ENCODE measurements at places on chromosomes 13 and 19.

- DNase-seq: no peak
Measured at GRCh38 chr13:113422807-113423519, 30.3 kb downstream of the ADPRHL1 start.

DNA sequence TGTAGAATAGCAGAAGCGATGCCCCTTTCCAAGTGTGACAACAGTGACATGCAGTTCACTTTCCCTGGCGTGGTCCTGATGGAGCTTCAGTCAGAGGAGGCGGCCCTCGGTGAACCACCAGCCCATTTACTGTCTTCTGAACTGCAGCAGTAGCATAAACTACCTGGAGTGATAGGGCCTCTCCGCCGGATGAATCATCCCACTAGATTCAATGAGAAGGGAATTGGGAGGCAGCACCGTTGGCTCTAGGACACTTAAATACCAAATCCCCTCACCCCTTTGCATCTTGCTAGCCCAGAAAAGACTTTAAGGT is 112.8 kb upstream of the GPR12 start:
- DNase-seq: no peak

- no peak for DNase-seq
Measured at GRCh38 chr13:111470933-111471332, 150.5 kb downstream of the TEX29 start.

DNA sequence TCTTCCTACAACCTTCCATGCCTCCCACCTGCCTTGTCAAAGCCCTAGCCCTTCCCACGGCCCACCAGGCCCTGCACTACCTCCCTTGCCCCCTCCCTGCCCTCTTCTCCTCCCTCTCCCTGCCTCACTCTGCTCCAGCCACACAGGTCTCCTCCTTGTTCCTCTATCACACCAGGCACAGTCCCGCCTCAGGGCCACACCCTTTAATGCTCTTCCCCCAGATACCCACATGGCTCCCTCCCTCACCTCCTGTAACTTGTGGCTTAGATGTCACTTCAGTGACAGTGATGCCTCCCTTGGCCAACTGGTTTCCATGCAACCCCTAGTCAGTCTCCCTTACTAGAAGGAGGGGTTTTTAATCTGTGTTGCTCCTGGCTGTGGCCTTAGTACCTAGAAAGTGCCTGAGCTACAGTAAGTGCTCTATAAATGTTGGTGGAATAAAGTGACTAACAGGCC is 1.3 kb downstream of the SIRT6 start:
- no peak for DNase-seq

GRCh38 chr13:39110518-39111097 is 72.4 kb downstream of the NHLRC3 start:
- no peak for DNase-seq

DNA sequence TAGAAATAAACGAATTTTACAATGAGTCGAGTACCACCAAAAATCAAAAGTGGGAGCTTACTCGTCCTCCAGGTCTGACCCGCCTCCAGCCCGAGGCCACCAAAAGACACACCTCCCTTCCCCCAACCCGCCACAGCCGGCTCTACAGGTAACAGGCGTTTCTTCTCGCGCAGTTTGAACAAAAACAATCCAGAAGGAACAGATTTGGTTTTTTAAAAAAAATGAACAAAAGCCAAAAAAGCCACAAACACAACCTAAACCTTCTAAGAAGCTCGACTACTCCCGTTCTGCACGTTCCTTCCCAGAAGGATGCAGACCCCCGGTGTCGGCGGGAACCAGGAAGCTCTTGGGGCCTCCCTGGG is 671 bp downstream of the ZDHHC20 start:
- peak; percentile 50 for DNase-seq

- no peak for DNase-seq
Measured at GRCh38 chr13:51912511-51913225, 50.9 kb downstream of the CCDC70 start.

- no peak for DNase-seq
Measured at GRCh38 chr13:43990829-43991228, 111.1 kb downstream of the LACC1 start.

DNA sequence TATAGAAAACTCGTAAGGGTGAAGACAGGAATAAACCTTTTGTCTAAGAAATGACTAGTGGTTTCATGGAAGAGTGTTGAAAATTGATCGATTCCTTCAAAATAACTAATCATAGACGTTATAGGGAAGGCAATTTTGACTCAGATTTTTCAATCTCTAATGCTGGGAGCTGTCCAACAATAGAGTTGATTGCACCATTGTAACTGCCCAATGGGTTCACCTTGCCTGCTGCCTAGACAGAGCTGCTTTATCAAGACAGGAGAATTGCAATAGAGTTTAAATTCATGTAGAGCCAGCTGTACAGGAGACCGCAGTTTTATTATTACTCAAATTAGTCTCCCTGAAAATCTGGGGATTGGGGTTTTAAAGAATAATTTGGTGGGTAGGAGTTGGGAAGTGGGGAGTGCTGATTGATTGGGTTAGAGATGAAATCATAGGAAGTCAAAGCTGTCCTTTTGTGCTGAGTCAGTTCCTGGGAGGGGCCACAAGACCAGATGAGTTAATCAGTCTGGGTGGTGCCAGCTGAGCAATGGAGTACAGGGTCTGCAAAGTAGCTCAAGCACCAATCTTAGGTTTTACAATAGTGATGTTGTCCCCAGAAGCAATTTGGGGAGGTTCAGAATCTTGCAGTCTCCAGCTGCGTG is 16.8 kb upstream of the ADGRE2 start:
- DNase-seq: peak; percentile 1

- DNase-seq: no peak
Measured at GRCh38 chr13:32214071-32214470, 101.1 kb downstream of the ZAR1L start.

DNA sequence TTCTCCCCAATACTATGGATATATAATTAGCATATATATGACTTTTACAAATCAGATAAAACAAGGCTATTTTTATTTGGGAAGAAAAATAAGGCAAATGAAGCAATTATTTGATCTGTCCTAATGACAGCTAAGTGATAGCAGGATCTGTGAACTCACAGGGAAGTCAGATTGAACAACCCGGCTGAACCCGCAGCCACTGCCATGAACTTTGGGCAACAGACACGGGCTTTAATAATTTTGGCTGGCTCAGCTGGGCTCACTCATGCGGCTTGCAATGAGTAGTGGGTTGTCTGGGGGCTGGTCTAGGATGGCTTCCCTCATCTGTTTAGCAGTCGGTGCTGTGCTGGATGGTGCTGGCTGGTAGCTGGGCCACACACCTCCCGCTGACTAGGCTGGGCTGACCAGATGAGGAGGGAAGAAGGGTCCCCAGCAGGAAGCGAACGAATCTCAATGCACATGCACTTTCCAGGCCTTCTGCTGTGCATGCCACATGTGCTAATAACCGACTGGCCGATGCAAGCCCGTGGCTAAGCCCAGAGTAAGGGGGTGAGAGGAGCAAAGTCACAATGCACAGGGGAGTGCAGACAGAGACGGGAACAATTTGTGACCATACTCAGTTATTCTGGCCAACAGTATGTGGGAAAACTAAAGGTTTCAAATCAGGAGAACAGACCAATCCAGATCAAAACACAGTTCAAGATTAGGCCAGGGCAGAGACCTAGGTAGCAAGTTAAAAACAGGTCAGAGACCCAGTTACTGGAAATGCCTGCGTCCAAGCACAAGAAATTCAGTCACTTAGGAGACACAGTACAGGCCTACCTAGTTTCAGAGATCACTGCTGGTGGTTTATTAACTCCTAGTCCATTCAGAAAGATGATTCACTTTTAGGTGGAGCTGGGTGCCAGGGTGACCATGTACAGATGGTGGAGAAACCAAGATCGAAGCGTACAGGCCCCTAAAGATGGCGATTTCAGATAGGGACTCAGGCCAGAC is 22.3 kb downstream of the CRYL1 start:
- DNase-seq: no peak

DNA sequence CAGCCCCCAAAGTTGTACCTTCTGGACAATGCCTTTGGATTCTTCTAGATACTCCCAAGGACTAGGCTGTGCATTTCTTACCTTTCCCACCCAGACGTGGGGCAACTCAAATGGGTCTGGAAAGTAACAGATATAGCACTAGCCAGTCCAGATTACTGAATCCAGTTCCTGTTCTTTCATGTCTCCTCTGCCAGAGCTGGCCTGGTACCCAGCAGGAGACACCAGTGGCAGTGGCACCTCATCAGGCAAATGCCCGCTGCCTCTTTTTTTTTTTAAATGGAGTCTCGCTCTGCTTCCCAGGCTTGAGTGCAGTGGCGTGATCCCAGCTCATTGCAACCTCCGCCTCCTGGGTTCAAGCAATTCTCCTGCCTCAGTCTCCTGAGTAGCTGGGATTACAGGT is 43.2 kb downstream of the N4BP2L2 start:
- no peak for DNase-seq

DNA sequence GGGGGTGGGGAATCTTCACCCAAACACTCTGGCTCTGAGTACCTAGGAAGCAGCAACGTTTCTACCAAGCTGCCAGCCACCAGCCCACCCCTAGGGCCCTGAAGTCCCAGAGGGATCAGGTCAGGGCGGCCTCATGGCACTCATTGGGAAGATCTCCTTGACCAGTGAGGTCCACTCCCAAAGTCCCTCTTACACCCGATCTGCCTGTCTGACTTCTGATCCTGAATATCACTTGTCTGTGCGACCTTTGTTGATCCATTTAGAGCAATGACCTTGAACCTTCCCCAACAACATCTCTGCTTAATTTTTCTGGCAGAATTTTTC is 2.1 kb upstream of the GNA15 start:
- DNase-seq: no peak

- DNase-seq: no peak
Measured at GRCh38 chr13:26423629-26424028, 133.9 kb upstream of the WASF3 start.

DNA sequence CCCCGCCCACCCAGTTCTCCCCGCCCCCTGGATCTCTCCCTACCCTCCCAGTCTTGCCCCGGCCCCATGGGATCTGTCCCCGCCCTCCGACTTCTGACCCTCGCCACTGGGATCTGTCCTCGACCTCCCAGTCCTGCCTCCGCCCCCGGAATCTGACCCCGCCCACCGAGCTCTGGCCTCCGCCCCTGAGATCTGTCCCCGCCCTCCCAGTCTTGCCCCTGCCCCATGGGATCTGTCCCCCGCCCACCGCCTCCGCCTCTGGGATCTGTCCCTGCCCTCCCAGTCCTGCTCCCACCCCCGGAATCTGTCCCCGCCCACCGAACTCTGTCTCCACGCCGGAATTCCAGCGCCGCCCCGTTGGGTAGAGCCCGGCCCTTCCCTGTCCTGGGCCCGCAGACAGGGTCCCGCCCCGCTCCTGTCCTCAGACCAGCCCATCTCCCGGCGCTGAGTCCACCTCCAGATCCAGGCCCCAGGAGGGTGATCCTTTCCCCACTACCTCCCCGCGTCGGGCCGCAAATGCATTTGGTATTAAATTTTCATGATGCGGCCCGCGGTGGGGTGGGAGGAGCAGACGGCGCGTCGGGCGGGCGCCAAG is 1.5 kb upstream of the SLC17A7 start:
- DNase-seq: peak; percentile 77

- DNase-seq: no peak
Measured at GRCh38 chr13:50425772-50426171, 410.5 kb downstream of the KCNRG start.

- DNase-seq: peak; percentile 45
Measured at GRCh38 chr13:77465603-77466195, 69.8 kb upstream of the SCEL start.

- no peak for DNase-seq
Measured at GRCh38 chr19:33499248-33499647, 22.3 kb downstream of the PEPD start.

GRCh38 chr13:51453959-51454703 is 1.3 kb upstream of the INTS6 start:
- DNase-seq: peak; percentile 22

DNA sequence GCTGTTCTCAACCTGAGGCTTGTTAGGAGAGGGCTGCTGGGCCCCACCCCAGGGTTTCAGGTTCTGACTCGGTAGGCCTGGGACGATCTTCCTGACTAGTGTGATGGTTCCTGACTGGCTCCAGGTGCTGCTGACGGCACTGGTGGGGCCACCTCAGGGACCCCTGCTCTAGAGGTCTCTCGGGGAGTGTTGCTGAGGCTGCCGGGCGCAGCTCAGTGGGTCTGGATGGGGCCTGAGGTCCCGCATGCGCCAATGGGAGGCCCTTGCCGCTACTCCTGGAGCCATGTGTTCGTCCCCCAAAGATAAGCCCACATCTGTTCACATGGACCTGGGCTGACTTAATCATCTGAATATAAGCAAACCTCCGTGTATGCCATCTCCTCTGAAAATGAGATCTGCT is 133.0 kb downstream of the ATP11A start:
- no peak for DNase-seq

- no peak for DNase-seq
Measured at GRCh38 chr13:84962141-84962750, 837.0 kb downstream of the SLITRK6 start.

GRCh38 chr19:35807633-35808032 is 5.0 kb downstream of the PRODH2 start:
- DNase-seq: no peak

DNA sequence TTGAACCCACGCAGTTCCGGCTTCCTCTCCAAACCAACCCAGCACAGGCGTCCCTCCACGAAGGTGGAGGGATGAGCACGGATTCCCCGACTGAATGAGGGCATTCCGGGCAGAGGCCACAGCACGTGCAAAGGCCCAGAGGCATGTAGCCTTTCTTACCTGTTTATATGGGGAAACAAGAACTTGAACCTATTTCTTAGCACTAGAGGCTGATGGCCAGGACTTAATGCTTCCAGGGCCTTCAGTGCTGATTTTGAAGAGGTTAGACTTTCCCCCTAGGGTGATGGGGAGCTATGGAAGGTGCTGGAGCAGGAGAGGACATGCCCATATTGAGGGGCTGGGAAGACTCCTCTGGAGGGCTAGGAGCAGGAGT is 2.0 kb downstream of the MAST3 start:
- no peak for DNase-seq

GRCh38 chr13:79271616-79272015 is 134.4 kb downstream of the RBM26 start:
- DNase-seq: no peak

DNA sequence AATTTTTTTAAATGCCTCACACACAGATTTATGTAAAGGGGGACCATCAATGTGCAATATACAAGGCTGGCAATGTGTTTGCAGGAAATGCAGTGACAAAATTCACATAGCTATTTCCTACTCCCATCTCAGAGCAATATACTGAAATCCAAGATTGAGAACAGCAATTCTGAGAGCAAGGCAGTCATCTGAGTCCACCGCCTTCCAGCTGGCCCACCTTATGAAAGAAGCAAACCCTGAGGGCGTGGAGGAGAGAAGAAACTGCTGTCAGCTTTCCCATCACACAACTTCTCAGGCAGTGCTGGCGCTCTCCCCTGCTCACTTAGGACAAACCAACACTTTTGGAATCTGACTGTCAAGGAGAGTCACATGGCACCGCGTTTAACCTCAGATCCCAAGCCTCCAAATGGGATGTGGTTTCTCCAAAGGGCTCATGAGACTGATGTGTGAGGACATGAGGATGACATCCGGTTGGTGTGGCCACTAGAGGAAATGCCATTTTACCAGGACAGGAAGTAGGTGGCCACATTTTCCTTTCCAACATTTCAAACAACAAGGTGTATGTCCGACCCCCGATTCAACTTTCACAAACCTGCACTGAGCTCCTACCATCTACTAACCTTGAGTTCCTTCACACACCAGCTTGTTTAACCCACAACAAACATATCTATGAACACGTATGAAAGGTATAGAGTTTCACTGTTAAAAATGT is 3.7 kb upstream of the DOCK9 start:
- DNase-seq: no peak

GRCh38 chr19:39150807-39151600 is 25.4 kb downstream of the PAK4 start:
- no peak for DNase-seq
